ENCODE measurements at places on chromosomes 4 and X. TPM values are rescaled to one million over a fixed set of nuclear protein-coding genes. Genes with fewer than 3 reads are reported as not detected.
A peak's percentile ranks its signal among the peaks of the same experiment; 100 is the strongest.

DNA sequence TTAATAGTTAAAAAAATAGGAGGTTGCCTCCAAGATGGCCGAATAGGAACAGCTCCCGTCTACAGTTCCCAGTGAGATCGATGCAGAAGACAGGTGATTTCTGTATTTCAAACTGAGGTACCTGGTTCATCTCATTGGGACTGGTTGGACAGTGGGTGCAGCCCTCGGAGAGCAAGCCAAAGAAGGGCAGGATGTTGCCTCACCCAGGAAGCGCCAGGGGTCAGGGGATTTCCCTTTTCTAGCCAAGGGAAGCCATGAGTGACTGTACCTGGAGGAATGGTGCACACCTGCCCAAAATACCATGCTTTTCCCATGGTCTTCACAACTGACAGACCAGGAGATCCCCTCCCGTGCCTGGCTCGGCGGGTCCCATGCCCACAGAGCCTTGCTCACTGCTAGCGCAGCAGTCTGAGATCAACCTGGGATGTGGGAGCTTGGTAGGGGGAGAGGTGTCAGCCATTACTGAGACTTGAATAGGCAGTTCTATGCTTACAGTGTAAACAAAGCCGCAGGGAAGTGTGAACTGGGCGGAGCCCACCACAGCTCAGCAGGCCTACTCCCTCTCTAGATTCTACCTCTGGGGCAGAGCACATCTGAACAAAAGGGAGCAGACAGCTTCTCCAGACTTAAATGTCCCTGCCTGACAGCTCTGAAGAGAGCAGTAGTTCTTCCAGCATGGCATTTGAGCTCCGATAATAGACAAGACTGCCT lies 47.5 kb downstream of the PPA2 start:
- no peak for DNase-seq

Gene PHF8
- 54.5 TPM for total RNA-seq

DNA sequence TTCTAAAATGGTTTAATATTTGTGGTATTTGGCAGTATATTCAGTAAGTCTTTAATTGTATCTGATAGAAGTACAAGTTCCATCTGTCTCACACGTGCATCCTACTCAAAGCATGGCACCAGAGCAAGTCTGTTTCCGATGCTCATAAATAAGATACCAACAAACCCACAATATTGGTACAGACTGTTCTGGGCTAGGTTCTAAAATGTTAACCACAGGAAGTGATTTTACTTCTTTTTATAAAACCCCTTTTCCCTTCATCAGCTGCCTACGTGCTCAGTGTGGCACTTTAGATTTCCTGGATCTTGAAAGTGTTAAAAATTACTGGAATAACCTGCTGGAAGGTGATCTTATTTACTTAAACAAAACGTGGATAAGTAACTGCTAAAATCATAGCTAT lies 165.1 kb downstream of the CFAP299 start:
- DNase-seq = peak; percentile 63

Gene TCEAL7
- not detected for total RNA-seq

- DNase-seq = no peak
Measured at GRCh38 chr4:5982156-5982973, 35.9 kb downstream of the C4orf50 start.

DNA sequence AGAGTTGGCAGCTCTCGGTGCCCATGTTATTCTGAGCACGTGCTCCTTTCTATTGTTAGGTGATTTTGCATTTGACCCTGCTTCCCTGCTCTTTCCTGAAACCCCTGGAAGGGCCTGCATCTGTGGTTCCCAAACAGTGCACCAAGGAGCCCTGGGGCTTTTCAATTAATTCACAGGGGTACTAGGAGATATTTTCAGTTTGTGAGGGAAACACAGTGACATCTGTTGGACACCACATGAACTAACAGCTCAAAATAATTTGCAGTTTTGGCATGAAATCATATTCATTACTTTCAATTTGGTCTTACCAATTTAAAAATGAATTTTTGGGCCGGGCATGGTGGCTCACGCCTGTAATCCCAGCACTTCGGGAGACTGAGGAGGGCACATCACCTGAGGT lies 156.6 kb downstream of the GATB start:
- DNase-seq = no peak

Measured in naive thymus-derived CD4-positive, alpha-beta T cell (primary cell).